ENCODE measurements at places on chromosomes 2 and 18.

DNA sequence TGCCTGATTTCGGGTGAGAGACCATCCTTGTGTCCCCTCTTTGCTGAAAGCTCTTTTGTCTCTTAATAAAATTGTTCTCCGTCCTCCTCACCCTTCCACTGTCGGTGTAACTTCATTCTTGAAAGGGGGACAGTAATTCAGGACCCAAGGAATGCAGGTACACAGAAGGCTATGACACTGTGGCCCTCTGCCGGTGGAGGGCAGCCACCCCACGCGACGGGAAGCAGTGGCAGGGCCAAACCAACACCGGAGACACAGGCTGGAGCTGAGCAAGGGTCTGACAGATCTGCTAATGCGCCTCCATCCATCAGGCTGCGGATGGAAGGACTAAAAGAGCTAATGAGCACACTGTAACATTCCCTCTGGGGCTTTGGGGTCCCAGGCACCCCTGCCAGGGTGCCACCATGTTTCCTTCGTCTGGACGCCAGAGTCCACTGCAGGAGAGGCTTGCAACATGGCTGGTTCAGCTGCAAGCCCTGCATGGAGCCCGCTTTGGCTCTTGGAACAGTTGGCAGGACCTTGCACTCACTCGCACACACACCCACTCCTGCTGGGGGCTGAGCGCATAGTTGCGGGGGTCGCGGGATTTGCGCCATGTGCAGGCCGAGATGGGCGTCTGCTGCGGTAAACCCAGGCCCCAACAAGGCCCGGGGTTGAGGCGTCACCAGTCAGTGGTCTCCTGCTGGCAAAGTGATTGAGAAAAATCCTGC lies 544.1 kb upstream of the CDH7 start:
- DNase-seq: no peak

GRCh38 chr2:226270285-226271058 lies 529.1 kb downstream of the IRS1 start:
- no peak for DNase-seq

DNA sequence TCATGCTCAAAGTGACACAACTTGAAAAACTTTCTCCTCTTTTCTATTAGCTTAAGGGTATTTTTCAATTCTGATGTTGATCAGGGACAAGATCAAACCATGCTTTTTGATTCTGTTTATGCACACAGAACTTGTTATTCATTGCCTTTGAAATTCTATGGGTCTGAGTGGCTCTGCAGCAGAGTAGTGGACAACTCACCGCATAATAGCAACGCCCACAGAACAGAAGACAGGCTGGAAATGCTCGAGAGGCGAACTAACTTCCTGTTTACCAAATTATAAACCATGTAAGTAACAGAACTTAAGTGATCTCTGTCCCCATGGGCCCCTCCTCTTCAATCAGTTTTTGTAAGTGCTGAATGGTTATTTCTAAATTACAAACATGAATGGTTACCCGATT lies 131.2 kb downstream of the CBLN2 start:
- no peak for DNase-seq

DNA sequence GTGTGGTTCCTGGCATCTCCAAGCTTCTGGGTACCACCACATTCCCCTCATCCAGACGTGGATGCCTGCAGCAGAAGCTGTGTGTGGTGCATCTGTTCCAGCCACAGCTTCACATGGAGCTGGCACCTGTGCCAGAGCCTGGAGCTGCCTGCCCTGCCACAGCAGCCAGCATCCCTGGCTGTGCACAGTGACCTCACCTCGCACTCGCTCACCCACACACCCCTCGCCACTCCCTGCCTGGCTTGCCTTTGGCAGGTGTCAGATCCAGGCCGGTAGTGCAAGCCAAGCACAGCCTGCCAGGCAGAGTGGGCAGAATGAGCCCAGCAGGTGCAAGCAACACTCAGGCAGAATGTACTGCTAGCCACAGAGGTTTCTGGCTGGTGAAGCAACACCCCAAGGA lies 59.9 kb upstream of the DYNC1I2 start:
- no peak for DNase-seq

DNA sequence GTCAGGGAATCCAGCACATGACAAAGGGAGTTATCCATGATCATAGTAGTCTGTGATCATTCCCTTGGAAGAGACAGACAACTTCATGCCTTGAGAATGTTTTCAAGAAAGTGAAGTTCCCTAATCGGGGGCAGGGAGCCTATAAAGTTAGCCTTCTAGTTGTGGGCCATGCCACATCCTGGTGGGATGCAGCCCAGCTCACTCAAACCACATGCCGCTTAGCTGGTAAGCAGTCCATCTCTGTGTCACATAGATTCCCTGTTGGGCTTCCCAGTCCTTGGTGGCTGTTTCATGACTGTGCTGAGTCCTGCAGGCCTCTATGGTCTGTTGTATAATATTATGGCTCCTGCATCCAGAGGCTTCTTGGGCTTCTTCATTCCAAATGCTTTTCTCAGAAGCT lies 11.4 kb upstream of the ARHGAP25 start:
- no peak for DNase-seq

GRCh38 chr2:223041527-223042109 lies 10.4 kb upstream of the KCNE4 start:
- no peak for DNase-seq

DNA sequence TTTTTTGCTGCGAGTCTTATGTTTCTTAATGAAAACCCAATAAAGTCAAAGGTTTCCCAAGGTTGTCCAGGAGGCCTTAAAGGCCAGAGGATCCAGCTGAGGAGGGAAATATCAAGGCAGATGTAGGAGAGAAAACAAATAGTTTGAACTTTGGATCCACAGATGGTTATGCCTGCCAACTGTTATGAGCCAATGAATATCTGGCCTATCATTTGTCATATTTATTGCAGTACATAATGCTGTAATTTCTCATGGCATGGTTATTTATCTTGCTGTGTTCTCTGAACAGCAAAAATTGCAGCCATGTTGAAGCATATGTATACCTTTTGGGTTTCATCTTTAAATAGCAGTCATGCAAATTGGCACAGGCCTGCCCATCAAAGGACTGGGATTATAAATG lies 38.2 kb upstream of the CAVIN2 start:
- DNase-seq: no peak

DNA sequence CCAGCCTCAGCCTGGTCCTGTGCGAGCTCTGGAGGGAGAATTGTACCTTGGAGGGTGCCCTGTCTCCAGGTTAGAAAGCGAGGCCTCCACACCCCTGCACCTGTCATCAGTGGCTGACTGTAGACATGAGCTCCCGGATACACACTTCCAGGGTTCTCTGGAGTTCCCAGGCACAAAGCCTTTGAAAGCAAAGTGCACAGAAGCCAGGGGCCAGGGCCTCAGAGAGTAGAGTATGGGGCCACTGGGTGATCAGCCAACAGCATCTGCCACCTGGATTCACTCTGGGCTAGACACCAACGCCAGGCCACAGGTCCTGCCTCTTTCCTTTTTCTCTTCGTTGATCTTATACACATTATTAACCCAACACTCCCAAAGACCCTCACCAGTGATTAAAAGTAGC lies 239.4 kb upstream of the HDAC4 start:
- DNase-seq: no peak

DNA sequence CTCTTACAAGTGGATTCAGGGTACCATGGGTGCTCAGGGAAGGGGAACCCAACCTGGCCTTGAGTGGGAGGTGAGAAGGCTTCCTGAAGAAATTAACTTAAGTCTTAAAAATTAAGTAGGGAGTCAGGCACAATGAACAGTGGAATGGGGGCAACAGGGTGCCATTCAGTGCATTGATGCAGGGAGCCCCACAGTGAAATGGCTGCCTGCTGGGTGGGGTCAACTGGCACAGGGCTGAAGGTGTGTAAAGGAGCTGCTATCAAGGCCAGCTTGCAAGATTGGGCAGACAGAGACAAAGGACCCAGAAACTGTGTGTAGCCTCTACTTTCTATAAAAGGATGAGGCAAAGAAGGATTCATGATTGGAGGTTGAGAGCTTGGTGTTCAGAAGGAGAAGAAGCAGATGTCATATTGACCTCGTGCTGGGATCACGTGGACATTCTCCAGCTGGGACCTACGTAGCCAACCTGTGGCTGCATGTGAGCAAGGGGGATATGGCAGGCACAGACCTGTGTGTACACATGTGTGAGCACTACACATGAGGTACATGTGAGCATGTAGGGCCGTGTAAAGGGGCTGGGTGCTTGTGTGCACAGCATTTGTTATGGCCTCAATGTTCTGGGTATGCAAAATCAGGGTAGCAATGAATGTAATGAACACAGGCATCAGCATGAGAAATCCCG lies 209.5 kb upstream of the HAAO start:
- no peak for DNase-seq

GRCh38 chr2:143710196-143710595 lies 581.0 kb downstream of the ARHGAP15 start:
- DNase-seq: no peak

- no peak for DNase-seq
Measured at GRCh38 chr18:48848641-48849143, 102.1 kb downstream of the SMAD7 start.
